Cardiac muscle cell (in vitro differentiated cells and primary cell): ENCODE measurements at places on chromosomes 4 and X.

DNA sequence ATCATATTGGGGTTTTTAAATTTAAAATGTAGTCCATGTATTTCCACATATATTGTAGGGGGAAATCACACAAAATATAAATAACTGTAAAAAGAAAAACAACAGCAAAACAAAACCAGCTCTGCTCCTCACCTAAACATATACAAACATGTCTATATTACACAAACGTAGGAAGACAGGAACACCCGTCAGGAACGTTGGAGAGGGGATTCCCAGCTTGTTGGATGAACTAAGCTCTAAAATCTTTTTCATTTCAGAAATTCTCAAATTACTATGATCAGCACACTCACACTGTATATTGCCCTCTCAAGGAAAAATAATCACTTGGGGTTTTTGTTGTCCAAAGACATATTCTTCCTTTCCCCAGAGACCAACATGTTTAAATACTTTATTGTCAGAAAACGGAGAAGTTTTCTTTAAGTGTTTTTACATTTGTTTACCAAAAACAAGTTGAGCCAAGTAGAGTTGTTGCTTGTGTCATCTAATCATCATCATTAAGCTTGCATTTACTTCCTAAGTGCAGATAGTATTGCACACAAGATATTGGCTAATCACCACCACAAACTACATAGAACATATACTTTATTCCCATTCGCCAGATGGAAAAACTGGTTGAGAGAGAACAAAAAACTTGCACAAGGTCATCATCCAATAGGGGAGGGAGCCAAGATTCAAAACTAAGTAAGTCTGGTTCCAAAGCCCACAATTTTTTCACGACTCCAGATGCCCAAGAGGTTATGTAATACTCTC is 2.4 kb upstream of the TLR10 start:
- no peaks in the 10 kb centered on the region for H3K4me1 ChIP-seq
- no peak overlapping the region for H3K27ac ChIP-seq
- H3K27me3 ChIP-seq = no peaks in the 10 kb centered on the region
- DNase-seq = no peak
- H3K36me3 ChIP-seq = no peaks in the 10 kb centered on the region
- no peak overlapping the region for H3K4me3 ChIP-seq

DNA sequence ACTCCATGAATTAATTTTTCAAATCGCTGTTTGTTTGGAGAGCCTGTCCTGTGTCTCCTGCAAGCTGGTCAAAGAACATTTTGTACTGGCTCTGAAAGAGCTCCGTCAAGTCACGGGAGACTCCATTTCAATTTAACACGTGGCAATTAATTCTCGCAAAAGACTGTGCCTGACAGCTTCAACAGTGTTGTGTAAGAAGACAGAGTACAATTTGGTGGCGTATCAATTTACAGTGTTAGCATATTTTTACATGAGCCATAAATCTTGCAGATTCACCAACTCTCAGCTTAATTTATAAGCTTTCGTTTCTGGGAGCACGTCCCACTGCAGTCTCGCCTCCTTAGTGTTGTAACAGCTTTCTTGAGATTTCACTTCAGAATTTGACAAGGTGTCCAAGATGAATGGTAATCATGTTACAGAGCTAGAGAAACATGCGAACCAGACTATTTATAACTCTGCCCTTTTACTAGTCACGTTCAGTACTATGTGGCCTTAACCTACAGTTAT is 70.8 kb downstream of the RWDD4 start:
- peak; percentile 21 for DNase-seq
- H3K36me3 ChIP-seq = no peaks in the 10 kb centered on the region
- peak overlapping the region; percentile 31 for H3K27ac ChIP-seq
- no peak overlapping the region for H3K4me3 ChIP-seq
- no peaks in the 10 kb centered on the region for H3K27me3 ChIP-seq
- peaks cover 14% of the 10 kb centered on the region for H3K4me1 ChIP-seq

DNA sequence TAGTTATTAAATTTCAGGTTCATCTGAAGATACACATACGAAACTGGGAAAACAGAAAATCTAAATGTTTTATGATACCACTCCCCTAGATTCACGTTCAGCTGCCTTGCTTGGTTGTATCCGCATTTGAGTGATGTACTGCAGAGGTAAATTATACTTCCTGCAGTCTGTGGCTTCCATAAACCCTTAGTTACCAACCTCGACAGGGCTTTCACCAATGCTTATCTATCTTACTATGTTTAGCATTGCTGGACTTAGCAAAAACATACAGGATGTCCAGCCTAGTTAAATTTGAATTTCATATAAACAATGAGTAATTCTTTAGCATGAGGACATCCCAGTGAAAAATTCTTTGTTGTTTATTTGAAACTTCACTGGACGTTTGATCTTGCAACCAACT is 108.8 kb downstream of the TMA16 start:
- no peaks in the 10 kb centered on the region for H3K36me3 ChIP-seq
- H3K4me3 ChIP-seq = no peak overlapping the region
- H3K27me3 ChIP-seq = no peaks in the 10 kb centered on the region
- no peaks in the 10 kb centered on the region for H3K4me1 ChIP-seq
- H3K27ac ChIP-seq = no peak overlapping the region

GRCh38 chr4:92198711-92199110 is 105.1 kb upstream of the GRID2 start:
- H3K36me3 ChIP-seq = no peaks in the 10 kb centered on the region
- no peak overlapping the region for H3K4me3 ChIP-seq
- DNase-seq = peak; percentile 23
- no peak overlapping the region for H3K27ac ChIP-seq

DNA sequence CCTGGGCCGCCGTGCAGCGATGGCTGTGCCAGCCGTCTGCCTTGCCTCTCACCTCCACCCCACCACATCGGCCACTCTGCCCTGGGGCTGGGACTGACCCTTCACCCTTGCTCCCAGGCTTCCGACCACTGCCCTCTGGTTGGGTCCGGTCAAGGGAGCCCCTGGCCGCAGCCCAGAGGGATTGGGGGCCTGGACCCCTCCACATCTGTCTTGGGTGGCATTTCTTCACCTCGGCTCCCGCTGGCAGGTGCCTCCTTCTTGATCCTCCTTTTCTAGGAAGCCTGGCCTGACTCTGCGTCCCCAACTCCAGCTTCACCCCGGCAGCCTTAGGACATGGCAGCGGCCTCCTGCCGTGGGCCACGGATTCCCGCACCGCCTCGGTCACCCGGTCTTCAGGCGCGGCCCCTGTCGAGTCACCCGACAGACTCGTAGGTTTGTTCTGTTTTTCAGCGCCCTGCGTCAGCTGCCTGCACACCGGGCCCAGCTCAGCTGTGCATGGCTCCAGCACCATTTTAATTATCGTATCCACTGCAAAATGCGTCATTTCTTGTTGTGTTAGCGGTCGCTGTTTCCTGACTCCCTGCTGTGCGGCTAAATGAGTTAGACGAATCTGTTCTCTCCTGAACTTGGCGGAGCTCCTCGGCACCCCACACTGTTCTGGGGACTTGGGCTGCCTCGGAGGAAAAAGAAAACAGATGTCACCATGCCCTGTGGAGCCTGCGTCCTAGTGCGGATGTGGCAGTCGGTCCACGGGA is 124.0 kb downstream of the FAM53A start:
- peaks cover 8% of the 10 kb centered on the region for H3K27me3 ChIP-seq
- DNase-seq = no peak
- H3K27ac ChIP-seq = no peak overlapping the region
- no peak overlapping the region for H3K4me3 ChIP-seq
- no peaks in the 10 kb centered on the region for H3K4me1 ChIP-seq
- H3K36me3 ChIP-seq = no peaks in the 10 kb centered on the region

GRCh38 chr4:40575846-40576245 is 53.8 kb downstream of the RBM47 start:
- H3K4me3 ChIP-seq = no peak overlapping the region
- peaks cover 18% of the 10 kb centered on the region for H3K4me1 ChIP-seq
- H3K27me3 ChIP-seq = no peaks in the 10 kb centered on the region
- no peaks in the 10 kb centered on the region for H3K36me3 ChIP-seq
